PC-3 (cell line): ENCODE measurements at places on chromosomes 13 and 19. TPM values are rescaled to one million over a fixed set of nuclear protein-coding genes. Genes with fewer than 3 reads are reported as not detected.

Gene ZNF726
- total RNA-seq, result 12.7 and 12.8 TPM in 2 replicates

Gene SPACA4
- not detected in 2 replicates for total RNA-seq

Gene CDADC1
- 3.7 and 17.6 TPM in 2 replicates for total RNA-seq

Gene CHMP2A
- total RNA-seq, result 220 and 264 TPM in 2 replicates

Gene BAX
- total RNA-seq, result 43.0 and 44.8 TPM in 2 replicates

Gene CCDC61
- 6.3 and 7.7 TPM in 2 replicates for total RNA-seq

Gene TEX29
- not detected in 2 replicates for total RNA-seq

Gene KLK11
- total RNA-seq, result 0.23 TPM in 1 of 2 replicates, not detected in the other

Gene ZSCAN4
- not detected in 2 replicates for total RNA-seq

Gene FPR2
- not detected in 2 replicates for total RNA-seq

- H3K27me3 ChIP-seq, result no peaks in the 10 kb centered on the region
- no peak for DNase-seq
- no peaks in the 10 kb centered on the region for H3K4me1 ChIP-seq
- H3K4me3 ChIP-seq, result no peak overlapping the region
Observed at GRCh38 chr13:100291624-100292023, 202.7 kb downstream of the PCCA start.

DNA sequence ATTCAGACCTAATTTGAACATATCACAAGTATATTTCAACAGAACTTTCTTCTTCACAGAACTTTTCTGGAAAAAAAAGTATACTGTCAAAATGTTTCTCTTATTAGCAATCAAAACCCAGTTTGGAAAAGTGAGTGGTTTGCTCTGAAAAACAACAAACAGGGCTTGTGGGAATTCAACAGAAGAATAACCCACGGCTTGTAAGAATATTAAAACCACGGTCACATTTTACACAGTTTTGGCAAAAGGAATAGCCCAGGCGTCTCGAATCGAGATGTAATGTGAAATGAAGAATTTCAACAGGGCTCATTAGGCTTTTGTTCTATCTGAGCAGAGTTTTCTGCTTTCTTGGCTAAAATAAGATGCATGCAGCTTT lies 70.7 kb downstream of the COL4A2 start:
- no peak for DNase-seq
- no peaks in the 10 kb centered on the region for H3K36me3 ChIP-seq
- no peak overlapping the region for H3K27ac ChIP-seq
- H3K27me3 ChIP-seq, result no peaks in the 10 kb centered on the region

DNA sequence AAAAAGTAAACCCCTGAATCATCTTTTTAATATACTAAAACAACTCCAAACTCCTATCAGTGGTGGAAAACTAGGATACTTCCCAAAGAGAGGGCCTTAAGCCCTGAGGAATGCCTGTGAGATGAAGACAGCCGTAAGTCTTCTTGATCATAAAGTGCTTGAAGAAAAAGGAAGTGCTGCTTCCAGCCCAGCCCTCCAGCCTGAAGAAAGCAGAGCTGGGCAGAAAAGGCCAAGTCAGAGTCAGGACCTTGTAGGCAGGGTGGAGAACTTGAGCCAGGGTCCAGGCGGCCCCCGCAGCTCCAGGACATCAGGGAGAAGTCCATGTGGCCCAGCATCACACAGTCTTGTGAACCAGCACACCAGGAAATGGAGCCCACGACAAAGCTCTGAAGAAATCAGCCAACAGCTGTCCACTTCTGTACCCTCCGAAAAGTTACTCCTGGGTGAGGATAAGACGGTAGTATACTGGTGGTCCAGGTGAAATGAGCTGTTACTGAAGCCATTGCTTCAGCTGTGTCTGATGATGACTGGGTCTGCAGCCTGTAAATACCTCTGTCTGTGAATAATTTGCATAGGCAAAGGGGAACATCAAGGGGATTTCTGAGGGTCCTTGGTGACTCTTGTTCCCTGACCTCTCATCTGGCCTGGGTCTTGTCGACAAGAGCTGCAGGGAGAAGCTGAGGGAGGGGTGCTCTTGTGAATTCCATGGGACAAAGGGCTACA lies 18.7 kb upstream of the CRYL1 start:
- H3K4me3 ChIP-seq, result no peak overlapping the region
- no peaks in the 10 kb centered on the region for H3K36me3 ChIP-seq
- H3K4me1 ChIP-seq, result no peaks in the 10 kb centered on the region
- H3K27ac ChIP-seq, result no peak overlapping the region
- H3K27me3 ChIP-seq, result no peaks in the 10 kb centered on the region

DNA sequence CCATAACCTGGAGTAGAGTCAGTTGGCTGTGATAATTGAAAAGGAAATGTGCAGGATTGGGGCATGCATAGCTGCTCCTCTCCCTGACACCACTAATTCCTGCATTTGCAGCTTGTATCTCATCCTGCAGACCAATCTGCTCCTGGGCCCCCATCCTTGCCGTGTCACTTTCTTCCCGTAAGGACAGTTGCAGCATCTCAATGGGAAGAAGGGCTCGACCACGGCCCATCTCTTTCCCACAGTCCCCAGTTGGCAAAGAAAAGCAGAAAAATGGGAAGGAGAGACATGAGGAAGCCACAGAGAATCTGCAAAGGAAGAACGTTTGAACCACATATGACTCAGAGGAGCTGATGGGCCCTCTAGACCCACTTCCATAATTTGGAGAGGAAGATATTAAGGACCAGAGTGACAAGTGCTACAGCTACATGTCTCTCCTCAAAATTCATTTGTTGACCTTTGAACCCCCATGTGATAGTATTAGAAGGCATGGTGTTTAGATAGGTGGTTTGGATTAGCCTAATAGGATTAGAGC lies 1.8 kb upstream of the SIGLEC12 start:
- no peak for DNase-seq
- no peak overlapping the region for H3K4me3 ChIP-seq
- H3K4me1 ChIP-seq, result no peaks in the 10 kb centered on the region
- H3K27ac ChIP-seq, result no peak overlapping the region

GRCh38 chr19:1041835-1042685 lies 2.2 kb downstream of the ABCA7 start:
- H3K36me3 ChIP-seq, result no peaks in the 10 kb centered on the region
- H3K27me3 ChIP-seq, result no peaks in the 10 kb centered on the region
- peaks cover 16% of the 10 kb centered on the region; the same call in 1 of the 2 replicates for H3K4me1 ChIP-seq
- peak overlapping the region; percentile 77 for H3K4me3 ChIP-seq
- peak overlapping the region; percentile 16; the same call in 1 of the 2 replicates for H3K27ac ChIP-seq

GRCh38 chr19:6263735-6264444 lies 15.9 kb downstream of the MLLT1 start:
- no peaks in the 10 kb centered on the region for H3K27me3 ChIP-seq
- DNase-seq, result no peak
- H3K4me1 ChIP-seq, result no peaks in the 10 kb centered on the region; the same call in 1 of the 2 replicates
- no peak overlapping the region for H3K27ac ChIP-seq
- H3K36me3 ChIP-seq, result peaks cover 11% of the 10 kb centered on the region

- no peaks in the 10 kb centered on the region for H3K4me1 ChIP-seq
- H3K27me3 ChIP-seq, result no peaks in the 10 kb centered on the region
- peaks cover 46% of the 10 kb centered on the region for H3K36me3 ChIP-seq
Observed at GRCh38 chr19:24046550-24046949, 40.4 kb upstream of the ZNF254 start.

- peak overlapping the region; percentile 99 for H3K4me3 ChIP-seq
- DNase-seq, result no peak
- H3K4me1 ChIP-seq, result peaks cover 16% of the 10 kb centered on the region; the same call in 1 of the 2 replicates
- H3K27ac ChIP-seq, result no peak overlapping the region
- H3K36me3 ChIP-seq, result no peaks in the 10 kb centered on the region; the same call in 1 of the 2 replicates
- no peaks in the 10 kb centered on the region for H3K27me3 ChIP-seq
Observed at GRCh38 chr13:52451135-52451804, 836 bp upstream of the VPS36 start.

GRCh38 chr19:8476524-8476923 lies 25.9 kb downstream of the PRAM1 start:
- H3K4me1 ChIP-seq, result no peaks in the 10 kb centered on the region
- no peak overlapping the region for H3K4me3 ChIP-seq
- DNase-seq, result no peak

DNA sequence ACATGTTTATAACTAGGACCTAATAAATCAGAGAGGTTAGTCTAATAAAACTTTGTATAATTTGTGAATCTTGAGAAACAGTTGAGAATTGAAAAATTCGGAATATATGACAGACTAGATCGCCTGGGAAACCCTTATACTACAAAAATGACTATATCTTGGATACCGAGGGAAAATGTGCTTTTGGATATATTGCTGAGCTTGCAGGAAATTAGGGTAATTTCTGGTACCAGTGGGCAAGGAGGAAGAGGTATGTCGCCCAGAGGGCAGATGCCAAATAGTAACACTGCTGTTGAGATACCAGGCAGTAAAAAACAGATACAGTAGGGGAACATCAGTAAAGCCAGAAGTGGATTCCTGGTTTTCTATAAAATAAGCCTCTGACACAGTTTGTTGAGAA lies 17.3 kb downstream of the MPHOSPH8 start:
- no peaks in the 10 kb centered on the region for H3K27me3 ChIP-seq
- H3K27ac ChIP-seq, result no peak overlapping the region
- no peak overlapping the region for H3K4me3 ChIP-seq
- no peaks in the 10 kb centered on the region for H3K4me1 ChIP-seq

- no peaks in the 10 kb centered on the region for H3K27me3 ChIP-seq
- peak overlapping the region; percentile 97 for H3K4me3 ChIP-seq
- no peak for DNase-seq
- H3K36me3 ChIP-seq, result no peaks in the 10 kb centered on the region
Observed at GRCh38 chr19:45766869-45767346, 2.1 kb downstream of the SIX5 start.

GRCh38 chr13:20217168-20217567 lies 15.0 kb downstream of the GJB6 start:
- H3K4me1 ChIP-seq, result no peaks in the 10 kb centered on the region
- no peaks in the 10 kb centered on the region for H3K36me3 ChIP-seq
- no peak for DNase-seq
- H3K27ac ChIP-seq, result no peak overlapping the region
- H3K27me3 ChIP-seq, result no peaks in the 10 kb centered on the region

DNA sequence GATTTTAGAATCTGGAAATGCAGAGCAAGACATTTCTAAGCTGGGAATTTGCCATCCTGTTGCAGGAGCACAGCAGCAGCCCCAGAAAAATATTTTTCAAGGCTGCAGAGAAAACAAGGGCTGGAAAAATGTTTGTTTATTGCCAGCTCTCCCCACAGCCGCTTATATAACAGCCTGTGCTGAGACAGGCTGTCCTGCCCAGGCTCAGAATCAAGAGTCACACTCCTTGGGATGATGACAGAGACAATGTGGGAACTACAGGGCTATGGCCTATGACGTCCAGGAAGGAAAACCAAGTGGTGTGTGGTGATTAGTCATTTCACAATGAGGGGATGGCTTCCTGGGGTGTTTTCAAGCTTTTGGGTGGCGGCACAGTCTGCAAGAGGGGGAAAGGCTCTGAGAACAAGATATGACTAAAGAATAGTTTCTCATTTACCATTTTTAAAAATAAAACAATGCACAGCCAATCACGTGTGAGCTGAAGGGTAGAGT lies 136.3 kb upstream of the SERP2 start:
- no peaks in the 10 kb centered on the region for H3K36me3 ChIP-seq
- H3K4me1 ChIP-seq, result peaks cover 27% of the 10 kb centered on the region
- H3K27ac ChIP-seq, result peak overlapping the region; percentile 78
- no peaks in the 10 kb centered on the region for H3K27me3 ChIP-seq
- peak; percentile 43 for DNase-seq
- H3K4me3 ChIP-seq, result no peak overlapping the region

DNA sequence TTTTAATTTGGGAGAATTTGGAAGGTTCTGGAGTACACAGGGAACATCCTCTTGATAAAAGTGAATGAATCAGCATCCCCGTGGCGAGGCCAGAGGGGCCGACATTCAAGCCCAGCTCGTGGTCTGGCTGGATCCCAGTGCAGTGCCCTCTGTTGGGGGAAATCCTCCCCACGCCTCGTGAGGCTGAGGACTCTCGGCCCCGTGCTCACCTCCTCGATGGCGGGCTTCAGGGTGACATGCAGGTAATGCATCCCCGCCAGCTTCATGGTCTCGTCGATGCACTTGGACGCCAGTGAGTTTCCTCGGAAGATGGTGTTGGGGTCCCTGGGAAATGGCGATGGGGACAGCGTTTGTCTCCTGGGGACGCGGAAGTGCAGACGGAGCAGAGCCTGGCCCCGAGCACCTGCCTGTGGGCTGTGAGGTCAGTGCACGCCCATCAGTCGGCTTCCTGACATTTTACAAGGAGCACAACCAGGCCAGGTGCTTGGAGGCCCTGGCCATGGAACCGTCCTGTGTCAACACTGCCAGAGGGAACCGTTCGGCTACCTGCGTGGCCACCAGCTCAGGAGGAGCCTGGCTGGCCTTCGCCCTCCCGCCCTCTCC lies 43.3 kb upstream of the C13orf46 start:
- no peaks in the 10 kb centered on the region for H3K27me3 ChIP-seq
- H3K27ac ChIP-seq, result no peak overlapping the region
- DNase-seq, result peak; percentile 27
- H3K4me3 ChIP-seq, result no peak overlapping the region

GRCh38 chr13:55788548-55788947 lies 1352.2 kb upstream of the PRR20A start:
- no peak overlapping the region for H3K27ac ChIP-seq
- no peaks in the 10 kb centered on the region for H3K36me3 ChIP-seq
- no peak overlapping the region for H3K4me3 ChIP-seq
- no peaks in the 10 kb centered on the region for H3K4me1 ChIP-seq
- H3K27me3 ChIP-seq, result no peaks in the 10 kb centered on the region
- DNase-seq, result no peak

GRCh38 chr19:10286803-10287737 lies at the start of gene ICAM4:
TSS of gene ICAM4 (plus strand) at chr19:10286955. CDS start at chr19:10287013, 58 bp downstream.
- H3K4me3 ChIP-seq, result no peak within 1 kb of the TSS
- 0 out of 2 replicates have a peak, but pooled peaks cover 3% of the 10 kb centered on the region for H3K36me3 ChIP-seq
- no peak for DNase-seq
- H3K27me3 ChIP-seq, result peaks cover 19% of the 10 kb centered on the region; the same call in 1 of the 2 replicates
- peaks cover 35% of the 10 kb centered on the region for H3K4me1 ChIP-seq

DNA sequence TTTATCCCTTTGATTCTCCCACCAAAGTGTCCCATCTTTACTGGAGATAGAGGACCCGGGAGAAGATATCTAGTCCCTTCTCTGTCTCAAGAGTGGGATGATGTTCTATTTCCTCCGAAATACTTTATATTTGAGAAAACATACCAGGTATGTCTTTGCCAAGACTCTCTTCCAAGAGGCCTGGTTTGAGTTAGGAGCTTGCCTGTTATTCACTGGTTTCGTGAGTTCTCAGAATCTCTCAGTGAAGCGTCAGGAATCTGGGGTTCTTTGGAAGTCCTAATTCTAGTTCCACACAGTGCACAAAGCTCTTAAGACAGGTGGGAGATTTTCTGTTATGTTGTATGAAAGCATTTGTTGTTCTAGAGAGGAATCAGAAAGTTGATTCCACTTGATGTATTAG lies 182.0 kb downstream of the DNAJC15 start:
- H3K36me3 ChIP-seq, result no peaks in the 10 kb centered on the region
- peaks cover 14% of the 10 kb centered on the region for H3K4me1 ChIP-seq
- no peaks in the 10 kb centered on the region for H3K27me3 ChIP-seq

GRCh38 chr13:37348916-37349643 lies 243.6 kb upstream of the CSNK1A1L start:
- no peaks in the 10 kb centered on the region for H3K36me3 ChIP-seq
- no peak overlapping the region for H3K27ac ChIP-seq
- no peaks in the 10 kb centered on the region for H3K4me1 ChIP-seq
- no peak for DNase-seq

- H3K36me3 ChIP-seq, result no peaks in the 10 kb centered on the region
- peaks cover 32% of the 10 kb centered on the region for H3K4me1 ChIP-seq
- H3K27me3 ChIP-seq, result no peaks in the 10 kb centered on the region
- peak; percentile 92 for DNase-seq
- no peak overlapping the region for H3K4me3 ChIP-seq
Observed at GRCh38 chr13:44188257-44188656, 185.4 kb upstream of the SERP2 start.

GRCh38 chr13:30398601-30399072 lies 23.7 kb upstream of the UBE2L5 start:
- DNase-seq, result no peak
- H3K4me1 ChIP-seq, result peaks cover 5% of the 10 kb centered on the region
- H3K4me3 ChIP-seq, result no peak overlapping the region
- no peaks in the 10 kb centered on the region for H3K36me3 ChIP-seq
- no peak overlapping the region for H3K27ac ChIP-seq
- H3K27me3 ChIP-seq, result no peaks in the 10 kb centered on the region
